ENCODE measurements at places on chromosomes 2 and 18.

GRCh38 chr18:74840492-74841167, 243.0 kb downstream of the ZNF407 start:
- peak; percentile 31 for DNase-seq

DNA sequence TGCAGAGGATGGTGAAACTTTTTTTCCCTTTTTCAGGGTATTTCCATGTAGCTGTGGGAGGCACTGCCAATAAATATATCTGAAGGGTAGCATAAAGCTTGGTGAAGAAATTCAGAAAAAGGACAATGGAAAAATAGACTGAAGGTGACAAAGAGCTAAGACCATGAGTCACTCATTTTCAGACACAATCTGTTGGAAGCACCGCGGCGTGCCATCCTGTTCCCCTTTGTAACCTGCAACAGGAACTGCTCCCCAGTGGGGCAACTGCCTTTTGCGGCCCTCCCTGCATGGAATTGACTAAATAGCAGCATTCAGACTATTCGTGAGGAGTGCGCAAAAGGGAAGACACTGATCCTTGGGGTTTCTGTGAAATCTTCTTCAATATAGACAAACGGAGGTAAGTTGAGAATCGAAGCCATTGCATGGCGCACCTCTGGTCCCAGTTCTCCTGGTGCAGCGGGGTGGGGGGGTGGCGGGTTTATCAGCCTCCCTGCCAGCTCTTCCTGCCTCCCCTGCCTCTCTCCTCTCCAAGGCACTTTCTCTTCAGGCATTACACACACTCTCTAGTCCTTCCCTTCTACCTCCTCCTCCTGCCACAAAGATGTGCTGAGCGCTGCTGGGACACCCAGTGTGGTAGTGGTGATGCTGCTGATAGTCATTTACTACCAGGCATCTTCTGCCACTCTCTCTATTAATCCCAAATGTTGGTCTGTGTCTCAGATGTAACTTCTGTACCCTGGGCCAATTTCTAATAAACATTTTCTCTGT, 126.2 kb upstream of the TMEM200C start:
- no peak for DNase-seq

- no peak for DNase-seq
Observed at GRCh38 chr2:142946941-142947340, 69.5 kb downstream of the KYNU start.

- no peak for DNase-seq
Observed at GRCh38 chr2:171345971-171346722, 87.6 kb downstream of the METTL8 start.

- no peak for DNase-seq
Observed at GRCh38 chr2:30470426-30470825, 23.4 kb downstream of the LCLAT1 start.

- DNase-seq, result no peak
Observed at GRCh38 chr18:43720041-43720440, 442.8 kb upstream of the SYT4 start.

GRCh38 chr2:42879121-42879705, 86.8 kb upstream of the HAAO start:
- DNase-seq, result no peak

DNA sequence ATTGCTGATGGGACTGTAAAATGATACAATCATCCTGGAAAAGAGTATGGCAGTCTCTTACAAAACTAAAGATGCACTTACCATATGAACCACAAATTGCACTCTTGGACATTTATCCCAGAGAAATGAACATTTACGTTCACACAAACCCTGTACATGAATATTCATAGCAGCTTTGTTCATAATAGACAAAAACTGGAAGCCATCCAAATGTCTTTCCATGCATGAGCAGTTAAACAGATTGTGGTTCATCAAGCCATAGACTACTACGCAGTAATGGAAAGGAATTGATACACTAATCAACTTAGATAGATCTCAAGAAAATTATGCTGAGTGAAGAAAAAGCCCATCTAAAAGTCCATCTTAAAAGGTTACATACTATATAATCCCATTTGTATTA, 156.1 kb upstream of the SLC39A10 start:
- no peak for DNase-seq

GRCh38 chr2:145184741-145185651, 665.1 kb upstream of the ZEB2 start:
- no peak for DNase-seq

GRCh38 chr2:222518570-222519381, 94.4 kb downstream of the SGPP2 start:
- DNase-seq, result no peak

DNA sequence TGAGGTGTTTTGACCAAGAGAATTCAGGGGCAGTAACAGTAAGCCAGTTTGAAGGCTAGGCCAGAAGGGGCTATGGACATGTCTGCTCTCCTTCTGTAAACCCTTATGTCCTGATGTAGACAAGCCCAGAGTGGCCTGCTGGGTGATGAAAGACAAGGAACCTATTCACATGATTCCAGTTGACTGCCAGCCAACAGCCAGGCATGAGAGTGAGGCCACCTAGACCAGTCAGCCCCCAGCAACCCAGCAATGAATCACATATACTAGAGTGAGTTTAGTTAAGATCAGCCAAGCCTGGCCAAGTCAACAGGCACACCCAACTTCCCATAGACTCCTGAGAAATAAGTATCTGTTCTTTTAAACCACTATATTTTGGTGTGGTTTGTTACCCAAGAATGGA, 1889.7 kb upstream of the CELF4 start:
- DNase-seq, result peak; percentile 21

DNA sequence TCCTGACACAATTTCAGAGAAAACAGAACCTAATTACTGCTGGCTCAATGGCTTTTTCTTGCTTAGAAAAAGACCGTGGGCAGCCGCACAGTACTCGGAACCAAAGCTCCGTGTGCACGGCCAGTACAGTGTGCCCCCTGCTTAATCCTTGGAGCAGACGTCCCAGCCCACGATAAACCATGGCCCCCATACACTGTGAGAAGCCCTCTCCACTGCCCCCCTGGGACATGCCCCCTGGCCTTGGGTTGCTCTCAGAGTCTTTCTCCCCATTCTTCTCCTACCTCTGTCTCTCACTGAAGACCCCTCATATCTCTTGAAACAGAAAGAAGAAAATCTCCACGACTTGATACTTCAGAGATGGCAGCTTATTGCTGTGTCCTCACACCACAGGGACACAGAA, 44.0 kb downstream of the CYP26B1 start:
- DNase-seq, result no peak

GRCh38 chr2:163664610-163665009, 71.2 kb downstream of the FIGN start:
- DNase-seq, result no peak

Data from erythroblast (primary cell).